Stimulated activated CD4-positive, alpha-beta T cell treated with anti-CD3 and anti-CD28 coated beads, Interleukin-1b, Interleukin-23, amount 100 ng/mL, for 48 hours (primary cell): ENCODE measurements at places on chromosomes 2 and 18.

DNA sequence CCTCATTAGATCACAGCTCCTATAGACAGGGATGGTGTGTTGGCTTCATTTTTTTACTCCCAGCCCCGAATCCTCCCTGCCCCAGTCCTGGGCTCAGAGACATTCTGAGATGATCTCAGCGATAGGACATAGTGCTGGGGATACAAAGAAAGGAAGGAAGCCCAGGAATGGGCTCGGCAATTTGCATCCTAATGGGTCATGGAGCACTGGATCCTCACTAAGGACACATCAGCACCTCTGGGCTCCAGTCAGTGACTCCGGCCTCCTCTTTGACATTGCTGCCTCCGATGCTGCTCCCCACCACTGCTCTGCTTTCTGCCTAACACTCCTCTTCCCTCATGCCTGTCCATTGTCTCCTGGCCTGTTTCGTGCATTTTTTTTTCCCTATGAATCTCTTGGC is 489.1 kb downstream of the STK39 start:
- no peak for DNase-seq

DNA sequence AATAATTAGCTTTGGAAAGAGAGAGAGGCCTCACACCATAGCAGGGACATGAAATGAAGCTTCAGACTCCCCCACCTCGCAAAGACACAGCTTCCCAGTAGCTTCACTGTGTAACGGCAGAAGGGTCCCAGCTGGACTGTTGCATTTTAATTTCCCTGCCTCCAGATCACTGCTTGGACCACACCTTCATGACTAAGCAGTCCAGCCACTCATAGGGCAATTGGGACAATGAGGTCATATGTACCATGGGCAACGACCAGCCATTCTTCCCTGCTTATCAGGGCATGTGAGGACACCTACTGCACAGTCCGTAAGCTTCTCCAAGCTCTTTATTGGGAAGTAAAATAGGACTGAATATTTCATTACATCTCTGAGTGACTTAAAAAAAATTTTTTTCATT is 183.0 kb downstream of the MREG start:
- DNase-seq, result no peak

DNA sequence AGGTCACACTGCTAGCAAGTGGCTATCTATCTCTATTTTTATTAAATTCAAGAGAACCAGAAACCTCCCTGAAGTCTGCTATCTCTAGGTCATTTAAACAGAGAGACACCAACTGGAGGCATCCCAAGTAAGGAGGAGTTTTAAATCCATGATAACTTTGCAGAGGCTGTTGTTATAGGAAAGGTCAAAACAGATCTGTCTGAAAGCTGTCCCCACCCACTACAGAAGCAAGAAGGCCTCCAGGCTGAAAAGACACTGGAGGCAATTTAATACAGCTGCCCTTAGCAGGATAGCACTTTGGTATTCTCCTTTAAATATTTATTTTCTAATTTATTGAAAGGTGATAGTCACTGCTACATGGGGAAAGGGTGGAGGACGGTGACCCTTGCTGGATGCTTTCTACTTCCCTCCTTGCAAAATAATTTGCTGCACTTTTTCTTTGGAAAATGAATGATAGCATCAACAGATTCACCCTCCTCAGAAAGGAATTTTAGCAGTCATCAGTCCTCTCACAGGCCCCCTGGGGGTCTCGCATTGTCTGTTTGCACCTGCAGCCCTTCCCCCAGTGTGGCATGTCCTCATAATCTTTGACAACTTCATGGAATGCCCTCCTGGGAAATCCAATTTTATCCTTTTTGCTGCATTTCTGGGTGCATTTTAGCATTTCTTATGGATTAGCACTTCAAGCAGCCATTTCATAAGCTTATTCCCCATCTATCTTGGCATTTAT is 429.5 kb upstream of the TNP1 start:
- DNase-seq, result no peak

DNA sequence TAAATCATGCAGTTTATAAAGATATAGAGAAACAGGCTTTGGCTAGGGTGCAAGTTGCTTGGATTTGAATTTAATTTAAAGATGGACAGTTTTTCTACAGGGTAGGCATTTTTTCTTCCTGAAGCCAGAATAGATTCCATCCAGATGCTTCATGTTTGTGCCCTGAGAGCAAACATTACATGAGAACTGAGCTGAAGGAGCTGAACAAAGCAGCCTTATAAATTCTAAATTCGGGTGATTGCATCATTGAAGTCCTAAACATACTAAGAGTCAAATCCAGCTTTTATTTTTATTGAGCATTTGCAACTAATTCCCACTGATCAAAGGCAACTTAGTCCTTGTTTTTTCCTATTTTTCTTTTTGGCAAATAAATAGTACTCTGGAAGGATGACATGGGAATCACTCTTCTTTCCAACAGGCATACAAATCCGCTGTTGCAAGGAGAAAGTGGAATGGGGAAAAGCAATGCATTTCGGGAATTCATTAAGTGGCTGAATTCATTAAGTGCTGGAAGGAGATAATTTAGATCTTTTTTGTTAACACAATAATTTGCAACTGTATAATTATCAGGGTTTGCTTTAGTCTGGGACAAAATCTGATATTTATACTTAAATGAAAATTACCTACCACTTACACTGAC is 828.0 kb downstream of the SLC4A3 start:
- no peak for DNase-seq

DNA sequence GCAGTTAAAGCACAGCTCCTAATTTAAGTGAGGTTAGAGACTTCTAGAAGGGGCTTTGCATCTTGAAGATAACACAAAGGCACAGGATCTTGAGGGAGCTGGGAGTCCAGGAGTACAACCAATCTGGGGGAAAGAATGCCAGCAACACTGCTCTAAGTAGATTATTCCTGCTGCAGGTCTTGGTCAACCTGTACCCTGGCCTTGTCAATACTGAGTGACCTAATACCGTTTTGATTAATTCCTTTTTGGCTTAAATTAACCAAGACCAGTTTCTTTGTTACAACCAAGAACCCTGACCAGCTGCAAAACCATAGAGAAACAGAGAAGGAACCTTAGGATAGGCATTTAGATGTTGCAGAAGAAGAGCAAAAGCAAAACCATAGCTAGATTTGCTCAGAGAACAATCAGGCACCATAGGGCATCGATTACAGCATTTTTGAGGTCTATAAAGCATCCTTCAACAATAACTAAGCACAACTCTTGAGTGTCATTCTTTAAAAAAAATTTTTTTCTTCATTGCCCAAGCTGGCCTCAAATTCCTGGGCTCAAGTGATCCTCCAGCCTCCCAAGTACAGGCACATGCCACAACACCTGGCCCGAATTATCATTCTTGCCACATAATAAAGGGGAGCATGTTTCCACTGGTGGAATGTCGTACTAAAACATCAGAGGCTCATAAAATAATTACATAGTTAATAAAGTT is 6.3 kb downstream of the STARD7 start:
- no peak for DNase-seq

- DNase-seq, result peak; percentile 68
These were observed 53.8 kb upstream of the RBM44 start for GRCh38 chr2:237744613-237745249.

DNA sequence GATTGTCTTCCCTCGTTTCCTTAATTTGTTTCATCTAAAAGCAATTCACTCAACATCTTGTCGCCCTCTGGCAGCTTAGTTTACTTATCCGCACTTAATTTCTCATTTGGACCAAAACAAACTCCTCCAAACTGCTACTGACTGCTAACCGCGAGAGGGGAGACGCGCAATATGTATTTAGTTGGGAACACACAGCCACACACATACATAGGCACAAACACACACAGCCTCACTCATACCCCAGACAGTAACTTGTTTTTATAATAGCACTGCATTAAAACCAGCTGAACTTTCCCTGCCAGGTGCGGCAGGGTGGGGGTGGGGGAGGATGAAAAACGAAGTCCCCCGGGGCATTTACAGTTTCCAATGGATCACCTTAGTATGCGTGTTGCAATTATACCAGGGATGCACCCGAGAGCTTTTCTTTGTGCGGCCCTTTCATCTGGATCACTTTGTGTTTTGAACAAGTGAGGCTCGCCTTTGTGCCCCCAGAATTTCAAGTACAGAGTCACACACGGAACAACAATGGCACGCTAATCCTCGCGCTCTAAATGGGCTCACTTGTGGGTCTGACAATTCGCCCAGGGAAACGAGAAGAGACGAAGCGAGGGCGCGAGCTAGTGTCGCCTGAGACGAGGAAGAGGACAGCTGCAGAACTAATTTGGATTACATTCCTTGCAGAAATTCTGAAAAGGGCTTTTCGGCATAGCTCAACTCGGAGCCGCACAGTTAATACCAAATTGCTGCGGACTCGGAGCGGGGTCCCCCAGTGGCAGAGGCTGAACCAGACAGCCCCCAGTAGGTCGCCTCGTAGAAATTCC is 2.4 kb downstream of the ERBB4 start:
- DNase-seq, result no peak

GRCh38 chr2:221808488-221808887 is 236.4 kb upstream of the EPHA4 start:
- no peak for DNase-seq

DNA sequence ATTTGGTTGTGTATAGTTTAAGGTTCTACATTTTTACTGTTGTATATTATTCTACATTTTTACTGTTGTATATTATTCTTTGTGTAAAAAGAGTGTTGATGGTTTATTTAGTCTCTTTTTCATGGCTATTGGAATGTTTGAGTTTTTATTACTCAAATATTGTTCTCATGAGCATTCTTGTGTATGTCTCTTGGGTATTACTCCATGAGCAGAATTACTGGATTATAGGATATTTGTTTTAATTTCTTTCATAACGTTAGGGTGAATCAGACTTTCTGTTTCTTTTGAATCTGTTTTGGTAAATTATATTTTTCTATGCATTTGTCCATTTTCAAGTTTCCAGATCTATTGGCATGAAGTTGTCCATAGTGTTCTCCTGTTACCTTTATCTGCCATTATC is 111.6 kb downstream of the DYNAP start:
- DNase-seq, result no peak

DNA sequence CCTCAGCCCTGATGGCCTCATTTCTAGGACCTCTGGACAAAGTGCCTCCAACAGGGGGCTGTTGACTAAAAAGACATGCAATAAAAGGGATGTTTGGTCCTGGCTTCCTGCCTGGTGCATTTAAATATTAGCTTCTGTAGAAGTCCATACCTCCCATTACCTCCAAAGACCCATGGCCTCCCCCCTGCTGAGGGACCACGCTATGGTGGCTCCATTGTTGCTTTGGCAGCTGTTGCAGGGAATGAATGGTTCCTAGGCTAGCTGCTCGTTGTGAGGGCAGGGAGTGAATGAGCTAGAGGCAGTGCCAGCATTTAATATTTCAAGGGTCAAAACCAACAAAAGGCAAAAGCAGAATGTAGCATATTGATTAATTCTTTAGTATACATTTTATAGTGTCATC is 285.9 kb downstream of the SLC8A1 start:
- DNase-seq, result no peak

GRCh38 chr2:20353241-20353992 is 2.8 kb upstream of the PUM2 start:
- no peak for DNase-seq

DNA sequence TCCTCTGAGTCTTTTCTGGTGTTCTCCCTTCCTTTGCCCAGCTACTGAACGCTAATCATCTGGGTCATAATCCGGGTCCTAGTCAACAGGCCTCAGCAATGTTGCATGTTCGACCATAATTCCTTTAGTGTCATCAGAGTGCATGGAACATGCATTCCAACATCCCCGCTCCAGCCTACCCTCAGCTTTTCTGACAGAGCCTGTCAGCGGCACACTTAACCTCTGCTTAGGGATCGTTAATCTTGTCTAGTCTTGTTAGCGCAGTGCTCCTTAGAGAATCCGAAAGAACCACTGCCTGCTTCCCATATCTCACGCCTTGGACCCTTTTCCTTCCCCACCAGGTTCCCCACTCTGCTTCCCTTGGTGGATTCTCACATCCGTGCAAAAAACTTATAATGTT is 767.9 kb upstream of the ID2 start:
- no peak for DNase-seq

DNA sequence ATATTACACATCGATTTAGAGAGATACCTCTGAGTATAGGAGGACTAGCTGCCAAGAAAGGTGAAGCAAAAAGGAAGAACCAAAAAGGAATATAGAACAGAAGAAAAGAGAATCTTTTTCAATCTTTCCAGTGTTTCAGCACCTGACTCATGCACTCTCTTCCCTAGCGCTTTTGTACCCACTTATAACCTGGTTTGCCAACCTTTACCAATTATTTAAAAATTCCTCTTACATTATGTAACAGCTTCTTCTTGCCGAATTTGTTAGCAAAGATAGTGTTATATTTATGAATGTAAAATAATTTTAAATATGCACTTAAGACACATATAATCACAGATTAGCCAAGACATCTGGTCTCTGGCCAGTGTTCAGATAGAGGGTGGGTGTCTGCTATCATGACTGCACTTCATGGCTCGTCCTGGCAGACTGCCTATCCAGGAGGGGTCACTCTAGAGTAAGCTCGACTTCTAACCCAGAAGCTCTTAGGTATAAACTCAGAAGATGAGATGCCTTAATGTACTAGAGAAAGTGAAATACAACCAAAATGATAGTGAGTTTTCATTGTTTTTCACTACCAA is 122.9 kb downstream of the ATAD2B start:
- no peak for DNase-seq

- DNase-seq, result peak; percentile 17
These were observed 96.9 kb upstream of the ZNF397 start for GRCh38 chr18:35143622-35144596.

- DNase-seq, result no peak
These were observed 338.4 kb upstream of the SLC39A10 start for GRCh38 chr2:195318440-195319111.

DNA sequence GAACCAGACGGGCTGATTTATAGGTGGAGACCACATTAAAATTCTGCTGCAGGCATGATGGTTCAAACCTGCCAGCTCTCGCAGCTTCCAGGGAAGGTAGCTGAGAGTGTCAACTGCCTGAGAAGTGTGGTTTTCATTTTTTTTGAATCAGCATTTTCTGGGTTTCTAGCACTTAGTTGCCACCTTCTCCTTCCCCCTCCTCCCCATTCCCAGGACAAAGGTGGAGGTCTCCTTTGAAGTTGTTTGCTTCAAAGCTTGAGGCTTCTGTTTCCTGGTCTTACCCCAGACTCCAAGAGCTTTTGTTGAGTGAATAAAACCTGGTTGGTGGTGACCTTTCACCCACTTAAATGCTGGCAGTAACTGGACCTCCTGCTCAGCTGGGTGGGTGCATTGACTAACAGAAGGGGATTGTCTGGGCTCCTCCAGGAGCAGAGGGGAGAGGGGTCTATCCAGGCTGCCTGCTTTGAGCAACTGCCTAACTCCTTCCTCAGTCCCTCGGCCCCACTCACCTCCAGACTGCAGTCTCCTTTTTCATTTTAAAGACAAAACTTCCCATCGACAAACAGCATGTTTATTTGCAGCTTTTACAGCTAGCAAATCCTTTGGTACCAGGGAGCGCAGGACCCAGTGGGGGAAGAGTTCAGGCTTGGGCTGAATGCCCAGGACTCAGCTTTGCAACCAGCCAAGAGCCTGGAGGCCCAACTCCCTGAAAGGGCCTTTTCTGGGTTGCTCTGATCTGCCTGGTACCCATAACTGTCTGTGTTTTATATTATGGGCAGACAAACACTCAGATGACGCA is 3.5 kb downstream of the RHOB start:
- DNase-seq, result no peak

DNA sequence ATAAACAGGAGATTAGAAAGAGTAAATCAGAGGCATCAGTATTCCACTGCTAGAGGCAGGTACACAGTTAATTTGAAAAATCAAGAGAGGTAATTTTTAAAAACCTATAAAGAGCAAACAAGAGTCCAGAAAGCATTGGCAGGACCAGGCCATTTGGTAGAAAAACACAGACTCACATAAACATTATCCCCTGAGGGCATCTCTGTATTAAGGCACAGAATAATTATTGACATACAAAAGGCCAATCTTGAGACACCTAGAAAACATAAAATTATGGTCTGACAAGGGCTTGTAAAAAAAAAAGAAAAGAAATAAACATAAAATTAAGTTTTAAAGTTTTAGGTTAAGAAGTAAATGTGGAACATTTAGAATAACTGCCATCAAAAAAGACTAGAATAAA is 120.6 kb downstream of the OSBPL1A start:
- no peak for DNase-seq
